ENCODE measurements at places on chromosomes 6 and 20.

DNA sequence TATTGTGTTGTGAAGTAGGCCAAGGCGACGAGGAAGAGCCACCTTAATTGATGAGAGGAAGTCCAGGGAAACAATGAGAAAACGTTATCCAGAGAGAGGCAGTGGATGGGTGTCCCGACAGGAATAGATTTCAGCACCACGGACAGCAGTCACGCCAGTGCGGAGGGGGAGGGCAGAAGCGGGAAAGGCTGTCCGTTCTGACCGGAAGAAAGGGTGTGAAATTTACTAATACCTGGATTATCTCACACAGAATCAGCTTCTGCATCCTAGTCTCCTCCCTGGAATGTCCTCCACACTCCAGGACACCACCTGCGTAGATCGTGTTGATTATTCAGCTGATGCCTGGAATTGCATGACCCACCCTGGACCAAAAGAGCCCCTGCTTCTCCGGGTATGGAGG is 7.4 kb upstream of the BPIFA3 start:
- DNase-seq: peak; percentile 24

GRCh38 chr20:8854571-8854970 is 214.3 kb upstream of the PLCB4 start:
- DNase-seq: no peak

DNA sequence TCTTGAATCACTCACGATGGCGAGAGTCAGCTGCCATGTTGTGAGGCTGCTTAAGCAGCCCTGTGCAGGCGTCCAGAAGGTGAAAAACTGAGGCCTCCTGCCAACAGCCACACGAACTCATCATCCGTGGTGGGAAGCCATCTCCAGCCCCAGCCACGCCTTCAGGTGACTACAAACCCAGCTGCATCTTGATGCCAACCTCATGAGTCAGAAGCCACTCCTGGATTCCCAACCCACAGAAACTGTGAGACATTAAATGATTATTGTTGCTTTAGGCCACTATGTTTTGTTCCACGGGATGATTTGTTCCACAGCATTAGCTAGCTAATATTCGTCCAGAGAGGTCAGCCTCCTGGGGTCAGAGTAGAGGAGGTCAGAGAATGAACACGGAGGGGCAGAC is 80.5 kb downstream of the SNX5 start:
- DNase-seq: no peak

DNA sequence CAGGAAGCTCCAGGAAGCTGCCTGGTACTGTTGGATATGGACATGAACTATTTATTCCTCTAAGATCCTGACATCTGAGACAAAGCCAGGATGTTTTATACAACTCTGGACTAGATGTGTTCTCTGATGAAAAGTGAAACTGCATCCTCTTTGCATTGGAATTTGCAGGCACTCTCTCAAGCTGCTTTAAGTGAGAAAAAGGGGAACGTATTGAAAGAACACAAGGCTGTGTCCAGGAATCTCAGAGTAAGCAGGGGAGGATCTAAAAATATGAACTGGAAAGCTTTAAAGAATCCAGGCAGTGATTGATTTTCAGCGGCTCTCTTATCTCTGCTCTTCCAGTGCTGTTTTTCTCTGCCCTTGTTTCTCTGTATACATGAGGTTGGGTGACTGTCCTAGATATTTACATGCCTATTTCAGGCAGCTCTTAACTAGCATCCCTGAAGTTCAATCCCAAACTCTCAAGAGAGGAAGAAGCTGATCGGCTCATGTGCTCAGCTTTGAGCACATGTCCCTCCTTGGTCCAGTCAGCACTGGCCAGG is 193.8 kb downstream of the PLCB4 start:
- no peak for DNase-seq

- no peak for DNase-seq
These were observed 18.1 kb upstream of the OSER1 start for GRCh38 chr20:44228465-44229258.

DNA sequence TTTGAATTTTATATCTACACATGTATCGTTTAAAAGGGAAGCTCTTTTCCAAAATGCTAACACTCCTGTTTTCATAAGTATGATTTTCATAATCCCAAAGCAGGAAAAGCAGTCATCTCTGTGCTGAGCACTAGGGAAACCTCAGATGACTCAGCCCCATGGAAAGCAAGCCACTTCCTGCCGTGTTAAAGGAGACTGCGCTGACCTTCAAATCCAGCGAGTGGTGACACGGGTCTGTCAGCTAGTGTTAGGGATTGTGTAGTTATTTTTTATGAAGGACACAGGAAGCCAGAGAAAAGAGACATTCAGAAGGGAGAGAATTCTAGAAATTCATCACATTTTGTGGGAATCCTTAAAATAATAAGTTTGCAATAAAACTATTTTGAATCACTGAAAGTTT is 57.0 kb upstream of the CD93 start:
- DNase-seq: no peak

DNA sequence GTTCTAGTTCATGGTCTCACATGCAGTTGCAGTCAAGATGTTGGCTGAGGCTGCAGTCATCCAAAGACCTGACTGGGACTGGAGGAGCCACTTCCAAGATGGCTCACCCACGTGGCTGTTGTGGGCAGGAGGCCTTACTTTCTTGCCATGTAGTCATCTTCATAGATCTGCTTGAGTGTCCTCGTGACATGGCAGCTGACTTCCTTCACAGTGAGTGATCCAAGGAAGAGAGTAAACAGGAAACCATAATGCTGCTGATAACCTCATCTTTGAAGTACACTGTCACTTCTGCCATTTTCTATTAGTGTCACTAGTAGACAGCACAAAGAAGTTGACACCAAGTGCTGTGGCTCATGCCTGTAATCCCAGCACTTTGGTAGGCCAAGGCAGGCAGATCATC is 40.1 kb upstream of the AKIRIN2 start:
- DNase-seq: no peak

DNA sequence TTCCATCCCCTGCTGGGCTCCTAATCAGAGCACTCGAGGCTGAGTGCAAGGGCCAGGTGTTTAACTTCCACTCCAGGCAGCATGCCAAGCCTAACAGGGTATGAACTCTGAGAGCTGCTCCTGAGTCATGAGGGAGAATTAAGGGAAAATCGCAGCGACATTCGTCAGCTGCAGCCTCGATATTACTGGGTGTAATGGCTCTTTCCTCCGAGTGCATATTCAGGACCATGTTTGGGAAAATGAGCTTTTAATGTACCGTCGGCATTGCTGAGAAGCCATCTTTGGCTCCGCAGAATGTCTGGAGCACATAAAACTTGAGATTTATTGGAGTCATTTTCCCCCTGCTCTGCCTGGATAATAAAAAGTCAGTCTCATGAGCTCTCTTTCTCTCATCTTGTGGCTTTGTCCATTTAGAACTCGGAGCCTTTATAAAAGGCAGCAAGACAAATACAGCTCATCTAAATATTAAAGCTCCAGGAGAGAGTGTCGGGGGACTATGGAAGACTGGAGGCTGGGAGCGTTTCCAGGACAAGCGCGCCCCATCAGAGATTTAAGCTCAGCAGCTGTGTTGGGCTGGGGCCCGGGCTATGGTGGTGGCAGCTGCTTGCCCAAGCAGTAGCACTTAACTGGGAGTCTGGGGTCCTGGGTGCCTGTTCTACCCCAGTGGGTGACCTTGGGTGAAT is 103.7 kb downstream of the TOX2 start:
- no peak for DNase-seq

- DNase-seq: no peak
These were observed 184.0 kb upstream of the FLRT3 start for GRCh38 chr20:14521436-14521835.

DNA sequence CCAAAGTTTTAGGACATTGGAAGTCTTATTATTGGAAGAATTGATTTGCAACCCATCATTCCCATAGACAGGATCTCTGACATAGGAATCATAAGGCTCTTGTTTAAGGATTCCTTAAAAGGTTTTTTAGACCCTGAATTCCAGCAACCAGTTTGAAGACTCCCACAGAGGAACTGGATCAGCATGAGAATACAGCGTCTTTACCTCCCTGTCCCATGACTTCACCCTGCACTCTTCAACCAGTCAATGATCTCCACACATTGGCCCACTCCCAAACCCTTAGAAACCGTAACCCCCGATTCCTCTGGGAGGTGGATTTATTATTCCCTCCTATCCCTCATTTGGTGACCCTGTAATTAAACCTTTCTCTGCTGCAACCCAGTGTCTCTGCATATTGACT is 150.7 kb upstream of the PLCB4 start:
- no peak for DNase-seq

DNA sequence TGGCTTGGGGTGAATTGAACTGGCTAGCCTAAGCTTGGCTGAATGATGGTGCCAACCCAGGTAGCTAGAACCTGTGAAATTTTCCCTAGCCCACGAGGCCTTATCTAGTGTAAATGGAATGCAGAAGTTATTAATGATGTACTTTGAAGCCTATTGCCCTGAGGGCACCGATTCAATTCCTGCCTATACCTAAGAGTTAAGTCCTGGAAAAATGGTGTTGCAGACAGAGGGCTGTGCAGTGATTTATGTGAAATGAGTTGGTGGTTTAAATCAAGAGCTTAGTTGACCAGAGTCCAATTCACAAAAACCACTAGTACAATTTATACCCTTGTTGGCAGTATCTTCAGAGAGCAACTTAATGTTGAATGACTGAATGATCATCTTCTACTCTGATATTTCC is 373.8 kb upstream of the JAG1 start:
- no peak for DNase-seq

DNA sequence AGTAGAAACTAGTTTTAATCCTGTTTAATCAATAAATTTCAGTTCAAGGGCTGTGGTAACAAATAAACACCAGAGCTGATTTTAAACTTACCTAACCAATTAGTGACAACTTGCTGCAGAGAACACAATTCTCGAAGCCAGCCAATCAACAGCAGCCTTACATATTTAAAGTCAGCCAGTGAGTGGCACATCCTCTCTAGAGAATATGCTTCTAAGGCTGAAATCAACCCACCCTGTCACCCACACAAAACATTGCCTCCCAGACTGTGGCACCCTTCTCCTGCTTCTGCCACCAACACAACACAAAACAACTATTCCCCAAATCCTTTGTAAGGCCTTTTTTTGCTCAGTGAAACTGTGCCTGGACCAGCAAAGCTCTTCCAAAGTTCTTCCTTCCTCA is 306.0 kb downstream of the EYA4 start:
- DNase-seq: no peak

GRCh38 chr6:14454473-14454775 is 336.9 kb downstream of the CD83 start:
- DNase-seq: no peak

DNA sequence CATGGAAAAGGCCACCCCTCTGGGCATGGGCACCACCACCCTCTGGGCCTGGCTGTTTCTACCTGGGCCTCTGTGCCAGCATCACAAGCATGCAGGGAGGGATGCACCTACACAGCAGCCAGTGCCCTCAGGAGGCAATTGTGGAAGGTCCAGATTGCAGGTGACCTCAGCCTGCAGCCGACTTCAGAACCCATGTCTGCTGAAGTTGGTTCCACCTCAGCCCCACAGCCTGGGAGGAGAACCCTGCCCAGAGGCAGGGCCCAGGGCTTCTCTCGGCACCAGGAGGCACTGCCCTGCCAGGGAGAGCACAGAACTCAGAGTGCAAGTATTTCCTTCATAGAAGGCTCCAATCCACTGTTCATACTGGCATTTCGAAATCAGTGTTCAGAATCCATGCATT is 149.8 kb downstream of the TTLL2 start:
- no peak for DNase-seq

Measured in GM12891 (cell line).